Neural crest cell (in vitro differentiated cells): ENCODE measurements at places on chromosomes 12 and 14. TPM values are rescaled to one million over a fixed set of nuclear protein-coding genes. Genes with fewer than 3 reads are reported as not detected.

DNA sequence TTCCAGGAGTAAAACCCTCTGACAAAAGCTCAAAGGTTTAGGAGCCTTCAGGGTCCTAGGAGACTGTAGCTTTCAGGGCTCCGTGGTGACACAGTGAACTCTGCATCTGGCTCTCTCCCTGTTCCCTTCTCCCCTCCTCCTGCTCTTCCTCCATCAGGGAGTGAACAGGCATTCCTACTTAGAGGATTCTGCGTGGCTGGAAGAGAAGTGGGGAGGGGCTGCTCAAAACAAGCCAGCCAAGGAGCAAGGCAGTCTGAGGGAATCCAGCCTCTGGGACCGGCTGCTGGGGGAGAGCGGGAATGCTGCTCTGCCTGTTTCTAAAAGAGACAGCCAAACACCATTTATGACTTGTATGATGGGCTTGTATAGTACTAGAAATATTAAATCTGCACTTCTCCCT is 49.5 kb downstream of the RBMS2 start:
- DNase-seq = no peak

DNA sequence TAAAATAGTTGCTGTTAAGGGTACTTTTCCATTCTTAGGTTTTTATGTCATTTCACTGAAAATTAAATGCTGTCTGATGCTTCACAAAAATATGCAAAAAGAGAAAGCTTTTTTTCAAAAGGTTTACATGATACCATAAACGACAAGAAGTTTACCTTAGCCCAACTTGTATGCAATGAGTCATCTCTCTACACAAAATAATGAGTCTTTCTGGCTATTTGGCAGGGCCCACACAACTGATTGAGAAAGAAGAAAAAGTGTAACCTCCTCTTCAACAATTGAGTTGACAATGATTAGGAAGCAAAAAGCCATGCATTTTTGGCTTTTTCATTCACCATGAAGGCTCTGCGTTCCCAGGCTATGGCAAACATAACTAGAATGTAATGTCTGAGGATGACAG is 165.4 kb upstream of the CPNE8 start:
- no peak for DNase-seq

GRCh38 chr14:67986131-67986841 is 166.7 kb downstream of the RAD51B start:
- no peak for DNase-seq

DNA sequence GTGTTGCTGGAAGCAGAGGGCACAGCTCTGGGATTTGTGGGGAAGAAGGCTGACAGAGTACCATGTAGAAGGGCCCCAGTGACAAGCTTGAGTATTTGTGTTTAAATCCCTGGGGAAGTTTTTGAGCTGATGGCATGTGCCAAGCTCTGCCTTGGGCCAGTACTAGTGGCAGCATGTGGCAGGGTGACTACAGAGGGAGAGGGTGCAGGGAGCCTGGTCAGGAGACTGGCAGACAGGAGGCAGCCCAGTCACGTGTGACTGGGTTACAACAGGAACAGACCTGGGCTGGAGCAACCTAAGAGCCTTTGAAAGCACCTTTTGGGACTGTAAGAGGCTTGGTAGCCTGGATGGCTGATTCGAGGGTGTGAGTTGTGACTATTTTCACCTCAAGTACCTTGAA is 112.1 kb downstream of the TSPAN9 start:
- DNase-seq = no peak

DNA sequence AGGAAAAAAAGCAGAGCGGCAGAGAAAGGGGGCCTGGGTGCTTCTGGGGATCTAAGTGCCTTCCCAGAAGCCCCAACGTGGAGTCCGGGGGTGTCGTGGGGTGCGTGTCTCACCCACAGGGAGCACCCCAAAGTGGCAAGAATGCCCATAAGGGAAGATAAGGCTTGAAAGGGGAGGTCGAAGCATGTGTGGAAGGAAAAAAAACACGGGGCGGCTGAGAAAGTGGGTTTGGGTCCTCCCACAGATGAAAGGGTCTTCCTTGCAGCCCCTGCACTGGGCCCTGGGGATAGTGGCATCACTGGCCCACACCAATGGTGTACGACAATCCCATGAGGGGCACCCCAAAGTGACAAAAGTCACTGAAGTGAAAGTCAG is 275.5 kb downstream of the ALG10 start:
- DNase-seq = no peak

The IFNG-AS1 gene
- total RNA-seq = not detected in 2 replicates

The SIX4 gene
- 5.2 and 6.1 TPM in 2 replicates for total RNA-seq

The CD163L1 gene
- 1.2 and 1.6 TPM in 2 replicates for total RNA-seq

The TEX22 gene
- total RNA-seq = 4.4 and 5.2 TPM in 2 replicates

The TSHR gene
- total RNA-seq = not detected in 2 replicates
